NCI-H187 (cell line): ENCODE measurements at places on chromosomes 7 and 10.

GRCh38 chr10:66295602-66296001 lies 630.2 kb upstream of the LRRTM3 start:
- DNase-seq, result no peak

DNA sequence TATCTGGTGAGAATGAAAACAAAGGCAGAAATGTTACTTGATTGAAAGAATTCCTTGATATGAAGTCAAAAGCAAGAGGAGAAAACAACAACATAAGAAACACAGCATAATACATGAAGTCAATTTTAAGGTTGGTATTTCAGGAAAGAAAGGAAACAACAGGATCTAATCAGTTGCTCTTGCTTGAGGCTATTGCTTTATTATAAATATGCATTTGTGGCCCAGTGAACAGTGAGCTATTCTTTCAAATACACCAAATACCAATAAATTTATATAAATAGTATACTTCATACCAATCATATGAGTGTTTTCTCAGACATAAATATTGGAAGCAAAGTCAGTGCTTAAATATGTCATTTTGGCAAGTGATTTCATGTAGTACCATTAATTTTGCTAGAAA lies 806.6 kb downstream of the NXPH1 start:
- no peak for DNase-seq

DNA sequence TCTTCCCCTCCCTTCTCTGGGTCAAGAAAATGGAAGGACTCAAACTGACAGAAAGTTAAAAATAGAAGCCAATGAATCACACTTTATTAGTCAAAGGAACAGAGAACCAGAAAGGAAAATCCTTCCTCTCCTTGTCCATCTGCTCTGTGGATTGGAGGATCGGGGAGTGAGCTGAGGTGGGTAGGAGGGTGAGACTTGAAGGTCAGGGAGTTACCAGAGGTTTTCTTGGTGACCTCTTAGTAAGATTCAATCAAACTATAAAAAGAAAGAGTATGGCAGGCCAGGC lies 12.2 kb downstream of the TLX1 start:
- no peak for DNase-seq

GRCh38 chr10:75632805-75633462 lies 201.5 kb downstream of the LRMDA start:
- DNase-seq, result no peak

DNA sequence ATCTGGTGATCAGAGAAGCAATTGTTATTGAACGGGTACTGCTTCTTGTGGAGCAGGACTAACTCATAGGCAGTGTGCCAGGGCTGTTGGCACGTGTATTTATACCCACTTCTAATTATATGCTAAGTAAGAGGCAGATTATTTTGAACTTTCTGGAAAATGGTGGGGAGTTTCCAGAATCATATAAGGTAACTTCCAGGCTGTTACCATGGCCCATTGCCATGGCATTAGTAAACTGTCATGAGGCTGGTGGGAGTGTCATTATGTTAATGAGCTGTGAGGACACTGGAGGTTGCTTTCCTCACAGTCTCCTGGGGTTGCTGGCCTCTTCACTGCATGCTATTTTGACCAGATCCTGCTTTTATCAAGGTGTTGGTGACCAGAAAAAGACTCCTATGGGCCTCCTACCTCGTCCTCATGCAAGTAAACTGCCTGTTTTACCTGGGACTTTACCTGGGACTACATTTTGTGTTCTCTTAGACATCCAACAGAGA lies 122.6 kb downstream of the KCND2 start:
- DNase-seq, result no peak

- DNase-seq, result no peak
Measured at GRCh38 chr10:49645417-49645816, 31.6 kb downstream of the CHAT start.

DNA sequence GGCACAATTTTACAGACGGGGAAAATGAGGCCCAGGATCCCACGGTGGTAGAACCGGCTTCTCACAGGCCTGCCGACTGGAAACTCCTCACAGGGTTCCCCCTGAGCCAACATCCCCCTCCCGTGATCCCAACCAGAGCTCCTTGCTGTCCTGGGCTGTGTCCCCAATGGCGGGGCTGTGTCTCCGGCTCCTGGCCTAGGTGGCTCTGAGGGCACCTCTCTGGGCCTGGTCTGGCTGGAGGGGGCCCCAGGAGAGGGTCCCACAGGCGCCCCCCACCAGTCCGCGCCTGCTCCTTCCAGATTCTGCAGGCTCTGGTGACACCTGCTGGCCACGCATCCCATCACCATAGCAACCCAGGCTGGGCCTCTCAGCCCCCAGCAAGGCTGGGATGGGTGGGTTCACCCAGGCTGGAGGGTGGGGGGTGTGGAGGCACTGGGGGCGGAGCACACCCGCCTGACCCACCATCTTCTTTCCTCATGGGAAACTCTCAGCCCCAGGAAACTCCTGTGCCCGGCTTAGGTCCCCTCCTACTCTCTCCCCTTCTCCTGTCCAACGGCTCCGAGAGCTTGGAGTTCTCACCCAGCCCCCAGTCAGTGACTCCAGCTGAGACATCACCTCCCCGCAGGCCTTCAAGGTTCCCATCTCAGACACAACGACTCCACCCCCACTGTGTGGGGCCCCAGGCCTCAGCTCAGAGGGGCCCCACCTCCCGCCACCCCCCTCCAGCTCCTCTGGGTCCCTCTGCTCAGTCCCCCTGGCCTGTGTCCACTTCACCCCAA lies 27.1 kb upstream of the TNRC18 start:
- no peak for DNase-seq

- no peak for DNase-seq
Measured at GRCh38 chr10:66095610-66096009, 830.2 kb upstream of the LRRTM3 start.

DNA sequence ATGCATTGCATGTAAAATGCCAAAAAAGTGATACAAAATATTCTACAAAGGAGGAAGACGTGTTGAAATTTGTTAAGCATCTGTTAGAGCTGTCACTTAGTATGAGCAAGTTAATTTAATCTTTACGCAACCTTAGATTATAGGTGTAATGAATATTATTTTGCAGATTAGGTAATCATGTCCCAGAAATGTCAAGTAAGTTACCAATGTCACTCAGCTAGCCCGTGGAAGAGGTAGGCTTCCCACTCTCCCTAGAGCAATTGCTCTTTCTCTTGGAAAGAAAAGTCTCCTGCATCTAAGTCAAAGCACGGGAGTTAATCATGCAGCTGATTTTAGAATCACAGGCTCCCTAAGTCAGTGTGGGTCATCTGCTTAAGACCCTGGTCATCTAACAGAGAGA lies 830.4 kb upstream of the IGFBP3 start:
- DNase-seq, result no peak

- no peak for DNase-seq
Measured at GRCh38 chr10:125661431-125661940, 21.5 kb downstream of the TEX36 start.

- DNase-seq, result no peak
Measured at GRCh38 chr10:48474765-48475365, 130.0 kb downstream of the ARHGAP22 start.

DNA sequence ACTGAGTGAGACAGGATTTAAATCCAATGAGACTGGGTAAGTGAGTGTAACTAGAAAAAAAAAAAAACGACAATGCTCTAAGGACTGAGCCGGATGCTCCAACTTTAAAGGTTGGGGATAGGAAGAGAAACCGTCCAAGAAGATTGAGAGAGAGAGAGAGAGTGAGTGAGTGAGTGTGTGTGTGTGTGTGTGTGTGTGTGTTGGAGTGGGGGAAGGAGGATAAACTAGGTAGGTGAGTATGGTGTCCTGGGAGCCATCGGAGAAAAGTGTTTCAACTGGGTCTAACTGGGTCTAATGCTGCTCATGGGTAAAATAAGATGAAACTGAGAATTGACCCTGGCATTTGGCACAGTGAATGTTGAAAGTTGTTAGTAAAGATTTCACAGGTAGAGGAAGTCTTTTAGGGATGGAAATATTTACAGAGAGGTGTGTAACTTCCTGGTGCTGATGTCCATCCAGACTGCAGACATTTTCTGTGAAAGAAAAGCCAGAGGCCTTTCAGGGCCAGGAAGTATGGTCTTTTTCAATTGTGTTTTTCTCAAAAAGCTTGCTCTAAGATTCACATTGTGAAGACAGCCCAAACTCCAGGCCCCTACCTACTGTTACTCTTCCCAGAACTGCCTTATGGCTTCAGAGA lies 14.2 kb downstream of the ENTPD1 start:
- DNase-seq, result no peak

DNA sequence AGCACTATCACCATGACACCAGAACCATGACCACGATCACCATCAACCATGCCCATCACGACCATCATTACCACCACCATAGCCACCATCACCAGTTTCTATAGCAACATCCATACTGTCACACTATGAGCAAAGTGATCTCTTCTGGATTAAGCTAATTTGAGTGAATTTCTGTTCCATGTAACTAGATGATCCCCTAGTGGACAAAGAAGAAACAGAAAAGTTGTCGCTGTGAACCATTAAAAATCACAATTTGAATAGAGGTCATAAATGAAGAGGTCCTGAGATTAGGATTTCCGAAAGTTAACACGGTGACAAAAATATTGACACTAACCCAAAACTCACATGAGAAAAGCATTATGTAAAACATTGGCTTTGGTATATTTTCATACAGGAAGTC lies 77.6 kb downstream of the CLRN3 start:
- DNase-seq, result no peak

- DNase-seq, result no peak
Measured at GRCh38 chr7:151204383-151205032, 5.8 kb downstream of the H2BK1 start.

DNA sequence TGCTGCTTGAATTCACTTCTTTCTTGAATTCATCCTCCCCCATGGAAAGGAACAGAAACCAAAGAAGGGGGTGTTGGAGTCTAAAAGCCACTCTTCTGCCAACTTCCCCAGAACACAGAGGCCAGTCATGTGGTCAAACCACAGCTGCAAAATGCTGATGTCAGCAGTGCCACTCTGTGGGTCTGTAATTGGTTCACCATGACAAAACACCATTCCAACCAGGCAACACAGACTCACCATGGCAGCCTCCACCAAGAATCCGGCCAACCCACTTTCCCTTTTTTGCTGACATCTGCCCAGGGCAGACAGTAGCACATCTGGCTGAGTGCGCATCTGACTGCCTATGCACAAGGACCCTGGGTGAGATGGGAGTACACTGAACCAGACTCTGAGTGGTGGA lies 16.8 kb downstream of the OSBPL3 start:
- no peak for DNase-seq

DNA sequence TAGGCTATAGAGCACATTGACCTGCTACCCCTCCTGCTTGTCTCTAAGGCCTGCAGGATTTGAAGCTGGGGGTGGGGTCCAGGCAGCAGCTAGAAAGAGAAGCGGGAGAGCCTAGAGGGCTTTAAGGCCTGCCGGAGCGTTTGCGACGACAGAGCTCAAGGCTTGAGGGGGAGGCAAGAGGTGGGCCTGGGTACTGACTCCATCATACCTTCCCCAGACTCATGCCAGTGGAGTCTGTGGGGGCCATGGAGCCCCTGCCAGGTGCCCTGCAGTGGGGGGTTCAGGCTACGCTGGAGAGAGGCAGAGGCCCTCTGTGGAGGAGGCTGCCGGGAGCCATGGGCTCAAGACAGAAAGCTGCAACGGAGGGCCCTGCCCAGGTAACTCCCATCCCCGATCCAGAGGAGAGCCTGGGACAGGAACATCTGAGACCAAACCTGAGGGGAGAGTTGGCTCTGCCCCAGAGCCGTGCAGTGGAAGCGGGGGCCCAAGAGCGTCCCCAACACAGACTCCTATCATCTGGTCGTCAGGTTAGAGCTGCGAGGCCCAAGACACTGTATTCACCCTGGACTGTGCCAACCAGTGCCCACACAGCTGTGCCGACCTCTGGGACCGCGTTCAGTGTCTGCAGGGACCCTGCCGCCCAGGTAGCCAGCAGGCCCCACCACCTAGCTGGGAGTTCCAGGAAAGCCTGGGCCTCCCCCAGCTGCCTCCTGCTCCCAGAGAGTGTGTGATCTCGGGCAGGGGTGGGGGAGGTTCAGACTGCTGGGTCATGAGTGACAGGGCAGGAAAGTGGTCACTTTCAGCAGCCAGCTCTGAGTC lies 13.2 kb upstream of the ZNF862 start:
- no peak for DNase-seq

GRCh38 chr7:27746978-27747377 lies 7.0 kb downstream of the TAX1BP1 start:
- no peak for DNase-seq

- DNase-seq, result no peak
Measured at GRCh38 chr10:4334015-4334414, 492.0 kb upstream of the AKR1E2 start.

DNA sequence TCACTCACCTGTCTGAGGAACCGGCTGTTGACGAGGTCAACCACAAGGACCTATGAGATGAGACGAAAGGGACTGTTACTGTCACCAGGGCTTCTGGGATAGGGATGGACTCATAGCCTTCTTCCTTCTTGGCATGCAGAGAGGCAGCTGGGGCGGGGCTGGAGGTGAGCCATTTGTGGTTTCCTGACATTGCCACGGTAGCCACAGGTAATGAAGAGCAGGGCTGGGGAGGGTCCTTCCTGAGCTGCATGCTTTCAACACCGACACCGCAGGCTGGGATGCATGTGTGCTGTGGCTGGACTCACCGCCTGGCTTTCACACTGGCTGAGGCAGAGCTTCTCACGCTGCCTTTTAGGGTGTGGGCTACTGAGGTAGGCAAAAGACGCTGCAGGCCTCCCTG lies 46.4 kb upstream of the MKRN1 start:
- DNase-seq, result no peak

GRCh38 chr10:86007171-86007570 lies 359.4 kb downstream of the GRID1 start:
- no peak for DNase-seq

GRCh38 chr10:70918851-70919530 lies 30.6 kb upstream of the PCBD1 start:
- no peak for DNase-seq

DNA sequence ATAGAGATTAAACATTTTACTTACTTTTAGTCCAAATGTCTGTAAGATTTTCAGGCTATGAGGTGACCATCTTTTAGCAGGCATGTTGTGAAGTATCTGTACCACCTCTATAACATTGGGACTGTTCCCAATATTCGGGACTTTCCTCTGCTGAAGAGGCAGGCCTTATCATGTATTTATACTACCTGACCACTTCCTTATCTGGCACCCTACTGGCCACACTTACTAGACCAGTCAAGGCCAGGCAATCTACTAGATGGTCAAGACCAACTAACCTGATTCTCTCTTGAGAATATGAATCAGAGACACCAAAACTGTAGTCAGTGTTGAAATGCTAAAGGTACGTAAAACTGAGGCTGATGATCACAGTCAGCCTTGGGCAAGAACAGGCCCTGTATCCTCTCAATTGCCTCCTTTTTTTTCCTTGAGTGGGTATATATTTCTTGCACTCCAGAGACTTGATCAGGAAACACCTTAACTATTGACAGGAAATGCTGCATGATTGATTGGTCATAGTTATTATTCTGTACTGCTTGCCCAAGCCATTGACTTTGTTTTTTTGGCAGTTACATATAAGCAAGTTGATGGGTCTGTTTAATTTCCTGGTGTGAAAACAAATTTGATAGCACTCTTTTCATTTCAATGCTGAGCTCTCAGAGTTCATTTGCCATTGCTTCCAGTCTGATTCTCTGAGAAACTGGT lies 5.2 kb upstream of the PRKAR2B start:
- no peak for DNase-seq

DNA sequence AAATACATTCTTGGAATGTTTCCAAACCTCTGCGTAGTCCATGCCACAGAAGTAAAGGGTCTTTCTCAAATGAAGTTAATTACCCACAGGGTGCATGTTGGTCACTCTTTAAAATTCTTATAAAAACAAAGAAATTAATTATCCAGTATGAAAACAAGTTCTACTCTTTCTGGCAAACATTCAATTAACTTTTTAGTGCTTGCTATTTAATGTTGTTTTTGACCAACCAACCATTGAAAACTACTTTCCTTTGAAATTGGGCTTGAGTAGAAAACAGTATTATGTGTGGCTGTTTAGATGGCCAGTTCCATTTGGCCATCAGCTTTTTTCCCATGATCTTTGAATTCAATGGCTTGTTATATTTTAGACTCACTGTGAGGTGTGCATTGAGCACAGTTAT lies 83.0 kb downstream of the TAF3 start:
- DNase-seq, result no peak
